ENCODE measurements at places on chromosomes 5 and 9.

- no peak for DNase-seq
Observed at GRCh38 chr5:114407783-114408182, 45.9 kb downstream of the KCNN2 start.

DNA sequence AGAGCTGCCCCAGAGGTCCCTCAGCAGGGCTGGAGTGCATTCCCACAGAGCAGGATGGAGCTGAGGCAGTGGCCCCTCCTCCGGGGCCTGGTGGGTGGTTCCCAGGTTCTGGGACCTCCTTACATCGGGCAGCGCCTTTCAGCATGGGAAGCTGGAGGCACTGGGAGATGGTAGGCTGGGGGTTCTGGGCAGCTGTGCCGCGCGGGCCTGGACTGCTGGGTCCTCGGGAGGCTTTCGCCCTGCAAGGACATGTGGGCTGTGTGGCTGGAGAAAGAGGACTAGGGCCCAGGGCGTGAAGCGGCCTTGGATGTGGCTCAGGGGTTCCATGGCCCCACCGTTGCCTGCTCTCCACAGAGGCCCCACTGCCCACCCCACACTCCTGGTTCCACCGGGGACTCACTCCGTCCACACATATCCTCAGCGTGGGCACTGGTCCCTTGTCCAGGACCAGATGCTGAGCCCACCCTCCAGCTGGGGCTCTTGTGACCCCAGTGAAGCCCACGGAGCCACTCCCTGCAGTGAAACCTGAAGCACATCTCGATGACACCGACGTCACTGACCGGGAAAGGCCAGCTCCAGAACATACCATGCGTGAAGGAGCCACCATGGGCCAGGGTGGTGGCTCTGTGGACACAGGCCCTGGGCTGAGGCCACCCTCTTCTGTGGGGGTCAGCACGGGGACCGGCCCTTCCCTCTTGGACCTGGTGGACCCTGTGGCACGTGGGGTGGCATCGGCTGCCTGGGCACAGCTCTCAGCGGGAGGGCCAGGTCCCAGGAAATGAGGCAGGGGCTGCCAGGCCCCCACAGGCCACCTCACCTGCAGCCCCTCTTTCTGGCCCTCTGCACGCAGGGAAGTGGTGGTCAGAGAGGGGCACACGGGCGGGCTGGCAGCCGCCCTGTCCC lies 31.5 kb upstream of the NKD2 start:
- DNase-seq = no peak

DNA sequence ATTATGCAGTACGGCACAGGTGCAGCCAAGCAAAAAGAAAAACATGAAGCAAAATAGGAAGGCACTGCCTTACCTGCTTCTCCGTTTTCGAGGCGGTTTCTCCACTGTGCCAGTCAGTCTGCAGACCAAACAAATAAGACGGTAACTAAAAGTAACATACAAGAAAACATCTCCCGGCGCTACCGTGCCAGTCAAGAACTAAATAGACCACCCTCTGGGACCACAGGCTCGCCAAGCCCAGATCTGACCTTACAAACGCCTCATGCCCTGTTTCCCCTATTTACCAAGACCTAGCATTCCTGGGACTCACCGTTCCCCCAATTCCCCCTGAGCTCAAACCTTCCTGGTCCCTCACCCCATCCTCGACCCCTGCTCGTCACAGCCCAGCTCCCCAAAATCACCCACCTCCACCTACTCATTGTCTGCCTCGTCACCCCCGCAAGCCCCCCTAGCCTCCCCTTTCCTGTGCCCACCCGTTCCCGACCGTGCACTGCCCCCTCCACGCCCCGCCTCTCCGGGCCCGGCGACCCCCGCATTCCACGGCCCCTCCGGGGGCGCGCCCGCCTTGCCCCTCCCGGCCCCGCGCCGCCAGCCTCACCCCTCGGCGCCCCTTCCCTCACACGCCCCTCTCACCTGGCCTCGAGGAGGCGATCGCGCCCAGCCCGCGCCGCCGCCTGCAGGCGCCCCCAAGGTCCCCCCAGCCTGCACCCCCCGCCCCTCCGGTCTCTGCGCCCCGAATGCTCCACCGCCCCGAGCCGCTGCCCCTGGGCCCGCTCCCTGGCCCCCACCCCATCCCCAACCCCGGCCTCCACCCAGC lies 560 bp downstream of the SCAI start:
- DNase-seq = no peak

DNA sequence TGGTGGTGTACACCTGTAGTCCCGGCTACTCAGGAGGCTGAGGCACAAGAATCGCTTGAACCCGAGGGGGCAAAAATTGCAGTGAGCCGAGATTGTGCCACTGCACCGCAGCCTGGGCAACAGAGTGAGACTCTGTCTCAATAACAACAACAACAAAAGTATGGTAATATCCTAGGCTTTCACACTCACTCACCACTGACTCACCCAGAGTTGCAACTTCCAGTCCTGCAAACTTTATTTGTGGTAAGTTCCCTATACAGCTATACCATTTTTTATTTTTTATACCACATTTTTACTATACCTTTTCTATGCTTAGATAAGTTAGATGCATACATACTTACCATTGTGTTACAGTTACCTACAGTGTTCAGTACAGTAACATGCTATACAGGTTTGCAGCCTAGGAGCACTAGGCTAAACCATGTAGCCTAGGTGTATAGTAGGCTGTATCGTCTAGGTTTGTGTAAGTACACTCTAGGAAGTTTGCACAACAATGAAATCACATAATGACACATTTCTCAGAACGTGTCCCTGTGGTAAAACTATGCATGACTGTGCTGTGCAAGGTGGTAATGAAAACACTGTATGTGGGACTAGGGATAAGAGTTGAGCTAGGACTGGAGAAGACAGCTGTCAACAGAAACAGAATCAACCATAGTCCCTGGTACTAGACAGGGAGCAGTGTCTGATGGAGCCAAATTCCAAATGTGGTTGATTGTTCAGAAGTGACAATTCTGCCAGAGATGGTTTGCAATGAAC lies 109.5 kb upstream of the RAD23B start:
- DNase-seq = peak; percentile 78

DNA sequence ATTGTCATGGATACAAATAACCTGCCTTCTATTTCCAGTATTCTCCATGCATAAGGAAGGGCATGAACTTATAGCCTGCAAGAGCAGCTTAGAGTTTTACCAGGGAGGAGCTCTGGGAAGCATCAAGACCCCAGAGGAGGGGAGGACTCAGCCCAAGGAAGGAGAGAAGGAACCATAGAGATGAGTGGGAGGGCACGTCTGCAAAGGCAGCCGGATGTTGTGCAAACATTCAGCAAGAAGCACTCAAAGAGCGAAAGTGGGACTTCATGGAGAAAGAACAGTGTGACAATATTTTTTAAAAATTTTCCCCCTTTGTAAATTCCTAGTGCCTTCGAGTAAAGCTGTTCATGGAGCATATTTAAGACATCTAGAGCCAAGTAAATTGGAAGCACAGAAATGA lies 270.1 kb upstream of the PTGER4 start:
- DNase-seq = peak; percentile 73

GRCh38 chr5:32290922-32291321 lies 21.8 kb downstream of the MTMR12 start:
- DNase-seq = no peak

DNA sequence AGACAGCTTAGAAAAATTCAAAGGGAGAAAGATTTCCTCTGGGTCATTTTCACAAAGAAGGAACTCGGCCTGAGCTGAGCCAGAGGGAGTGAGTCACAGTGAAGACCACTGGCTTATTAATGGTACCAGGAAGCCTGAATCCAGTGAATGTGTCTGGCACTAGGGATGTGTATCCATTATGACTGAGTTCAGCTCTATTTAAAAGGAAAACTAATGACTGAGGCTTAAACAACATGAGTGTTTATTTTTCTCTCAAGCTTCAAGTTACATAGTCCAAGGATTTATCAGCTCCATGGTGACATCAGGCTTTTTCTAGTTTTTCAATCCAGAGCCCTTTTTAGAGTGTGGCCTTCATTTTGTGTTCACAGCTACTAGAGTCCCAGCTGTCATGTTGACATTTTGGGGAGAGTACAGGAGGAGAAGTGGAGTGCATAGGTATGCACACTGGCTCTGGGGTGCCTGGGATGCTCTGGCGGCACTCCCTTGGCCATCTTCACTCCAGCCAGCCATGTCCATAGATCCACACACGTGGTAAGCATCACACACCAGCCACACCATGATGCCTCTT lies 159.5 kb upstream of the ERCC6L2 start:
- no peak for DNase-seq

- no peak for DNase-seq
Observed at GRCh38 chr9:131496844-131497405, 5.8 kb upstream of the POMT1 start.

- DNase-seq = peak; percentile 29
Observed at GRCh38 chr5:172454358-172455086, at the start of gene SH3PXD2B. Gene SH3PXD2B, minus strand, starts transcription at chr5:172454525. Its CDS starts 173 bp downstream, at chr5:172454352.

- DNase-seq = no peak
Observed at GRCh38 chr5:76663573-76663972, 40.4 kb upstream of the F2RL2 start.

DNA sequence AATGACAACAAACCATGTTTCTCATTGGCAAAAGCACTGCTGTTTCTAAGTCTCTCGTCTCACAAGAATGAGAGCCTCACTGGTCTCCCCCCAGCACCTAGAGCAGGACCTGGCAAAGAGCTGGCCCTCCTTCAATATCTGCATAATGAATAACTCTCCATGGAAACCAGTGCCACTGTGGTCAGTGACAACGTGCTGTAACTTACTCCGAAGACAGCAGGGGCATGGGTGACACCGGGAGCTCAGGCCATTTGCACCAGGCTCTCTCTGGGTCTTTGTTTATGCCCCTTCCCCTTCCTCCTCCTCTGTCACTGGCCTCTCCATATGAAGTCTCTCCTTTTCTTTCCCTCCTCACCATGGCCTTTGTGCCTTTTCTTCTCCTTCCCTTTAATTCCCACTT lies 33.3 kb downstream of the TAS2R1 start:
- no peak for DNase-seq

- no peak for DNase-seq
Observed at GRCh38 chr9:4293293-4293941, 6.5 kb downstream of the GLIS3 start.

DNA sequence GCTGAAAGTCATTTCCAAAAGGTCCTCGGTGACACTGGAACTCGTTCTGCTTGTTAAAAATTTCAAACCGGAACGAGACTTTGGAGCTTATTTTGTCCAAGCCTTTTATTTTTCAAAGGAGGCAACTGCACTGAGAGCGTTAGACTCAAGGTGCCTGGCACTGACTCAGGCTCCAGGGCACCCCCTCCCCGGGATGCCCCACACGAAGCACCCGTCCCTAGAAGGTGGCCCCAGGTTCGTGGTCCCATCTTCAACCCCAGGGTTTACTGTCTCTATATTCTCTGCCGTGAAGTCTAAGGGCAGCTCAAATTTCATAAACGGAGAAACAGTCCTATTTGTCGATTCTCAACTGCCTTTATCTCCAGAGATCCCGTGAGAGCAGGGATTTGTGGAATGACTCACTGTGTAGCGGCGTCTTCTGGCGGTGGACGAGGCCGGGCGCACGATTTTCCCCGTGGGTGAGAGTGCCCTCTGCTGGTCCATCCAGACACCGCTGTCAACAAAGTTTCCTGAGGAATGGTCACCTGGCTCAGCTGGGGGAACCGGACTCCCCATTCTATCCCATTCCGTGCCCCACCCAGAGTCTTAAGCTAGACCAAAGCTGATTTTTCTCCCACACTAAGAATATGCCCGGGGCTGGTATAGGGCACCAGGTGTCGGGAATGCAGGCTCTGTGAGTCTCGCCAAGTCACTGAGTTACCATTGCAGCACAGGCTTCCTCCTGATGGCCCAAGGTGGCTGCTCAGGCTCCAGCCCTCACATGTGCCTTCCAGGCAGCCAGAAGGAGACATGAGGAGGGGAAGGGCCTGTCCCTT lies 27.1 kb upstream of the SLC6A19 start:
- peak; percentile 43 for DNase-seq

DNA sequence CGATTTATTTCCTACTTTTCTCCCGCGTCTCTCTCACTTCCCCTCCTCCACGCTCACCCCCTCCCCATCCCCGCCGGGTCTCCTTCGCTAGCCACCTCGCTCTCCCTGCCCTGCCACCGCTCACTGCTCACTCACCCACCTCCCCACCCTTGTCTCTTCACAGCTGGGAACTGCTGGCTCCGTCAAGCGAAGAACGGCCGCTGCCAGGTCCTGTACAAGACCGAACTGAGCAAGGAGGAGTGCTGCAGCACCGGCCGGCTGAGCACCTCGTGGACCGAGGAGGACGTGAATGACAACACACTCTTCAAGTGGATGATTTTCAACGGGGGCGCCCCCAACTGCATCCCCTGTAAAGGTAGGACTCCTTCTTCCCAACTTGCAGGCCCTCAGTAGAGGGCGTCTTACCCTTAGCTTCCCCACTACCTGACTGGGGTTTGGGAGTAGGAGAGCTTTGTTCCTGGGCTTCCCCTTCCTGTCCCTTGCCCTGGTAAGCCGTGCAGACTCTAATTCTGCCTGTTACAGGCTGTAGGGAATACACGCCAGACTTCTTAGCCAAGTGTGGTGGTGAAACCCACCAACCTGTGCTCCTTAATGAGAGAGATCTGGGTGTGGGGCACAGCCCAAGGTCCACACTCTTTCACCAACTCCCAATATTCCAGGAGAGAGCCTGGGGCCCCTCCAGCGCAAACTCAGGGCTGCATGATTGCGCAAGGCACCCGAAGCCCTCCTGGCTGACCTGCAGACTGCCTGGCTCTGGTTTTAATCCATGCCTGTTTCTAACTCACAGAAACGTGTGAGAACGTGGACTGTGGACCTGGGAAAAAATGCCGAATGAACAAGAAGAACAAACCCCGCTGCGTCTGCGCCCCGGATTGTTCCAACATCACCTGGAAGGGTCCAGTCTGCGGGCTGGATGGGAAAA lies 2.5 kb downstream of the FST start:
- no peak for DNase-seq

DNA sequence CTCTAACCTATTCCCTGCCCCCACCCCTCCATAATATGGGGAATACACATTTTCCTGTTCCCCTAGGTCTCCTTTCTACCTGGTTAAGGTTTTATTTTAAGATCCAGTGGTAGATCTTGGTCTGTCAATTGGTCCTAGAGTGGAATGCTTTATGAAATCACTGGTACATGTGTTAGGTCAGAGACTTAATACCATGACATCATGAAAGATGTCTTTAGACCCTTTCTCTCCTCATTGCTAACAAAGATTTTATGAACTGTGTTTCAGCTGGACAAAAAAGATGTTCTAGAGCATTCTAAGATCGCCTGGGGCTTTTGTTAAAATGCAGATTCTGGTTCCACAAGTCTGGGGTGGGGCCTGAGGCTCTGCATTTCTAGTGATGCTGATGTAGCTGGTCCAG lies 9.1 kb downstream of the GSN start:
- DNase-seq = no peak

DNA sequence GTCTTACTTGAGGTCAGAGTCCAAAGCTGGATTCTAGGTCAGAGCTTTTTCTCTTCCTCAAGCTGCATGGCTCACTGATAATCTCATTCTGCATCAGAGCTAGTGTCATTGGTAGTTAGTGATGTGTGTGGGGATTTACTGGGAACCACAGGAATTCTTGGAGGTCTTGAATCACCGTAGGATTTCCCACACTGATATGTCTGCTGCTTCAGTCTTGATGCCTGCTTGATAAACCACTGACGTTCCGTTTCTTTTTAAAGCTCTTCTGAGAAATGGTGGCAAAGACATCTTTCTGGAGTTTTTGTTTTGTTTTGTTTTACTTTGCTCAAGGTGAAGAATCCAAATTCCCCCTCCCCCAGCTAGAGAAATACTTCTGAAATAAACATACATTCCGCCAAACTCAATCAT lies 1.2 kb upstream of the GARIN3 start:
- DNase-seq = peak; percentile 56

GRCh38 chr9:35820076-35820475 lies 5.2 kb upstream of the HINT2 start:
- no peak for DNase-seq

- no peak for DNase-seq
Observed at GRCh38 chr5:146548781-146549449, 32.9 kb upstream of the GPR151 start.

GRCh38 chr5:123819833-123820232 lies 307.9 kb downstream of the CSNK1G3 start:
- DNase-seq = no peak

Measured in activated CD4-positive, alpha-beta T cell treated with anti-CD3 and anti-CD28 coated beads, Interleukin-2, Interleukin-4, amounts not matched to agents 100 ng/mL and 50 ng/mL, durations not matched to agents 16 hours and 8 hours (primary cell).